NCI-H2029 treated with DMSO at 0.1 percent for 48 hours (cell line): ENCODE measurements at places on chromosomes 12 and 14.

DNA sequence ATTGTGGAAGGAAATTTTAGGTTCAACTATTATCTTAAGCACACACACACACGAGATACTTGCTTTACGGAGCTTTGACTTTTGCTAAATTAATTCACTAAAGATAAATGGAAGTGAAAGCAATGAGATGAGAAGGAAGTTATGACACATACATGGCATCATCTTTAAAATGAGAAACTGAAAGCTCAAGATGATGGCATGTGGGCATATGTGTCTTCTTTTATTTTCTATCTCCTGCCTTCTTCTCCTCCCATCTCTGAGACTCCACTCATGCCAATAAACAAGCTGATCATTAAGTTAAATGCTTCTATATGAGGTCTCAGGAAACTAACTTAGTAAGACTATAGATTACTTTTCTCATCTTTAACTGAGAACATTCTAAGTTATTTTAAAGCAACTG lies 216.7 kb downstream of the MED13L start:
- no peak for DNase-seq

DNA sequence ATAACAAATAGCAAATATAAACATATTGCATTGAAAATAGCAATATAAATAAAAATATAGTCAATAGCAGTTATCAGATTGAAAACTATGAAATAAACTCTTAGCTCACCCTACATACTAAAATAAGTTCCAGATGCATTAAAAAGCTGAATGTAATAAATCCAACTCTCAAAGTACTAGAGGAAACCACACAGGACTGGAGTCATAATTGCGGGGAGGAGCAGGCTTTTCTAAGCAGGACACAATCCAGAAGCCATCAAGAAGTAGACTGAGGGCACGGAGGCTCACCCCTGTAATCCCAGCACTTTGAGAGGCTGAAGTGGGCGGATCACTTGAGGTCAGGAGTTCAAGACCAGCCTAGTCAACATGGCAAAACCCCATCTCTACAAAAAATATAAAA lies 22.2 kb downstream of the GSC start:
- DNase-seq: no peak

DNA sequence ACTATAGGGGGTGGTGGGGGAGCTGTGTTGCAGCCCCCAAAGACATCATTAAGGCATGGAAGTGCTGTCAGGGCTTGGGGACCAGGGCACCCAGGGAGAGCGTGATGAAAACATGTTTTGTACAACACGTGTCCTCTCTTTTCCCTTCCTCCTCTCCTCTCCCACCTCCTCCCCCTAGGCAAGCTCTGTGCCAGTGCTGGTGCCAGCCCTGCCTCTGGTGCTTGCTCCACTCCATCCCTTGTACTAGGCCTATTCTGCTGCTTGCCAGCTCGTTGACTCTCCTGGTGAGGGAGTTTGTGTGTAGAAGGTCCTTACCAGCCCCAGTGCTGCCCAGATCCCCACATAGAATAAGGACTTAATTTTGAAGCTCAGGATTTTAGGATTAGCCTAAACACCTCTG lies 3.2 kb upstream of the RARG start:
- no peak for DNase-seq

GRCh38 chr14:37776791-37777499 lies 181.5 kb downstream of the TTC6 start:
- no peak for DNase-seq

DNA sequence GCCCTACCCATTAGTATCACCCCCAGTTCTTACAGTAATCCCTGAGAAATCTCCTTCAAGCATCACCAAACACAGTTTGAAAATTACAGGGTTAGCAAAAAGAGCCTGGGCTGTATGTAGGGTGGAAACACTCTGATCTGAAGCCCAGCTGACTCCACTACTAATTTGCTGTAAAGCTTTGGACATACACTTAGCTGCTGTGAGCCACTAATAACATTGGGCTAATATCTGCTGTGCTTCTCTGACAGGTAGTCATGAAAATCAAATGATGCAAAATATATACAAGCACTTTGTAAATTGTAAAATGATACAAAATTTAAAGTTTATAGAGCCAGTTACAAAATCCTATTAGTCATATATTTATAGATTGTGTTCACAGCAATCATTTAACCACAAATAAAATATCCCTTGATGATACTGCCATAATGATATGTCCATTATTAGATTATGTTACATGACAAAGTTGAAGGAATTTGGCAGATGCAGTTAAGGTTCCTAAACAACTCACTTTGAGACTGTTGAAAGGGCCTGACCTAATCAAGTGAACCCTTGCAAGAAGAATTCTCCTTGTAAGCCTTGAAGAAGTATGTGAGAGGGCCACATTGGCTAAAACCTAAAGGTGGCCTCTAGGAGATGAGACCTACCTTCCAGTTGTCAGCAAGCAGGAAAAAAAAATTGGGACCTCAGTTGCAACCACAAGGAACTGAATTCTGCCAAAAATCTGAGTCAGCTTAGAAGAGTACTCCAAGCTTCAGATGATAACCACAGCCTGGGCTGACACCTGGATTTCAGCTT lies 19.0 kb downstream of the TWF1 start:
- no peak for DNase-seq

GRCh38 chr14:54807428-54807827 lies 95.2 kb downstream of the GCH1 start:
- no peak for DNase-seq

DNA sequence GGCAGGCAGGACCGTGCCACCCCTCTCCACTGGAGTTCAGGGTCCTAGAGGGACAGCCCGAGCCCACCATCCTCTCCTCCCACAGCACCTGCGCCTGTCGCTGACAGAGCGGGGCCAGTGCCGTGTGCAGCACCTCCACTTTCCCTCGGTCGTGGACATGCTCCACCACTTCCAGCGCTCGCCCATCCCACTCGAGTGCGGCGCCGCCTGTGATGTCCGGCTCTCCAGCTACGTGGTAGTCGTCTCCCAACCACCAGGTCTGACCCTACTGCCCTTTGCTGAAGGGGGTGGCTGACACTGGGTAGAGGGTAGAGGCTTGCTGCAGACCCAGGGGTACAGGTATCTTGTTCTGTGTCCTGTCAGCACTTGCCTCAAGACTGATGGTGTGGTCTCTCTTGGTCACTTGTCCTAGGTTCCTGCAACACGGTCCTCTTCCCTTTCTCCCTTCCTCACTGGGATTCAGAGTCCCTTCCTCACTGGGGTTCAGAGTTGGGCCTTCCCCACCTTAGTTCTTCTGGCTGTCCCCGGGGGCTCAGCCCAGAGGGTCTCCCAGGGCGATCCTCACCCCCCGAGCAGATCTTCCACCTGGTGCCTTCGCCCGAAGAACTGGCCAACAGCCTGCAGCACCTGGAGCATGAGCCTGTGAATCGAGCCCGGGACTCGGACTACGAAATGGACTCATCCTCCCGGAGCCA lies 42.0 kb downstream of the SH2B3 start:
- DNase-seq: no peak

DNA sequence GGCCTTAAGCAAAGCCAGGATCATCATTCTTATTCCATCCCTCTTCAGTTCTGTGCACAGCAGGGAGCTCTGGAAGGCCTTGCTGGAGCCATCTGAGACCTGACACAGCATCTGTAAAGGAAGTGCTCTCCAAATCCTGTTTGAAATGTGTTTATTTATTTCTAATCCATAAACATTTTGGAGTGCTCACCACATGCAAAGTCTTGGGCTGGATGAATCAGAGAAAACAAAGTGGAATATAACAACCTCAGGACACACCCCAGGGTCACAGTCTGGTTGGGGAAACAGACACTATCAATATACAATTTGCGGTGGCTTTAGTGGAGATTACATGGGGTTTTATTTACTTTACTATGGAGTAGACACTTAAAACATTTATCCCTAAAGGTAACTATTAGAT lies 54.3 kb downstream of the BMP4 start:
- DNase-seq: no peak

- DNase-seq: peak; percentile 72
These were observed 91.7 kb downstream of the MYRFL start for GRCh38 chr12:69916544-69917235.

DNA sequence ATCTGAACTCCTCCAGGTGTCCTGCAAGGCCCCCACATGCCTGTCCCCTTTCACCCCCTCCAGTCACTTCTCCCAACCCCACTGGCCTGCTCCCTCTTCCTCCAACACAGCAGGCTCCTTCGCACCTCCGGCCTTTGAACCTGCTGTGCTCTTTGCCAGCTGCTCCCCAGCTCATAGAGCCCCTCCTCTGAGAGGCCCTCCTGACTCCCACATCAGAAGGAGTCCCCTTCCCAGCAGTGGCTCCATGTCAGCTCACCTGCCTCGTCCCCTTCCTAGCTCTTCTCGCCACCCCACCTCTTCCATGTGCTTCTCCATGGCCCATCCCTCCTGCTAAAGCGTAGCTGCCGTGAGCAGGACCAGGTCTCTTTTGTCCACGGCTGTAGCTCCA lies 22.1 kb downstream of the SCARB1 start:
- no peak for DNase-seq

- no peak for DNase-seq
These were observed 14.0 kb downstream of the MMP17 start for GRCh38 chr12:131842169-131842568.

GRCh38 chr12:65121956-65122469 lies 908 bp upstream of the WIF1 start:
- DNase-seq: no peak

DNA sequence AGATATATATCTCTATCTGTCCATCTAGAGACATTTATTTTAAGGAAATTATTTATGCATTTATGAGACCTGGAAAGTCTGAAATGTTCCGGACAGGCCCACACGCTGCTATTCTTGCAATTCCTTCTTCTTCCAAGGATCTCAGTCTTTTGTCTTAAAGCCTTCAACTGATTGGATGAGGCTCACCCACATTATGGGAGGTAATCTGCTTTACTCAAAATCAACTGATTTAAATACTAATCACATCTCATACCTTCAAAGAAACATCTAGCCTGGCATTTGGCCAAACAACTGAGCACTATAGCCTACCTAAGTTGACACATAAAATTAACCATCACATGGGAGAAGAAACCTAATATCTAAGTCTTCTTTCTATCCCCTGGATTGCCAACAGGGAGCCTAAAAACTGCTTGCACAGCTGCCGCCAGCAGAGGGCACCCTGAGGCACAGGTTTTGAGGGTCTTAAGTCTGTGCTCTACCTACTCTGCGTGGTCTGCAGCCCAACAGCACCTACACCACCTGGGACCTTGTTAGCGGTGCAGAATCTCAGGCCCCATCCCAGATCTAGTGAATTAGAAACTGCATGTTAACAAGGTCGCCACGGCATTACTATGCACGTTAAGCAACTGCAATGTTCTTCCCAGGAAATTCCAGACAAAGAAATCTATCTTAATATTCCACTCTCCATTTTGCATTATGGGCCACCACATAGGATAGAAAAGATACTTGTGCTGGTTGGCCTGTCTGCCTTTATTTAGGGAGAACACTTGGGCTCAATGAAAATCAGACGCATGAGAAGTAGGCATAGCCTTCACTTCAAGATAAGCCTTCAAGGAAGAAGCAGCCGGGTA lies 249.7 kb downstream of the FOXG1 start:
- no peak for DNase-seq

DNA sequence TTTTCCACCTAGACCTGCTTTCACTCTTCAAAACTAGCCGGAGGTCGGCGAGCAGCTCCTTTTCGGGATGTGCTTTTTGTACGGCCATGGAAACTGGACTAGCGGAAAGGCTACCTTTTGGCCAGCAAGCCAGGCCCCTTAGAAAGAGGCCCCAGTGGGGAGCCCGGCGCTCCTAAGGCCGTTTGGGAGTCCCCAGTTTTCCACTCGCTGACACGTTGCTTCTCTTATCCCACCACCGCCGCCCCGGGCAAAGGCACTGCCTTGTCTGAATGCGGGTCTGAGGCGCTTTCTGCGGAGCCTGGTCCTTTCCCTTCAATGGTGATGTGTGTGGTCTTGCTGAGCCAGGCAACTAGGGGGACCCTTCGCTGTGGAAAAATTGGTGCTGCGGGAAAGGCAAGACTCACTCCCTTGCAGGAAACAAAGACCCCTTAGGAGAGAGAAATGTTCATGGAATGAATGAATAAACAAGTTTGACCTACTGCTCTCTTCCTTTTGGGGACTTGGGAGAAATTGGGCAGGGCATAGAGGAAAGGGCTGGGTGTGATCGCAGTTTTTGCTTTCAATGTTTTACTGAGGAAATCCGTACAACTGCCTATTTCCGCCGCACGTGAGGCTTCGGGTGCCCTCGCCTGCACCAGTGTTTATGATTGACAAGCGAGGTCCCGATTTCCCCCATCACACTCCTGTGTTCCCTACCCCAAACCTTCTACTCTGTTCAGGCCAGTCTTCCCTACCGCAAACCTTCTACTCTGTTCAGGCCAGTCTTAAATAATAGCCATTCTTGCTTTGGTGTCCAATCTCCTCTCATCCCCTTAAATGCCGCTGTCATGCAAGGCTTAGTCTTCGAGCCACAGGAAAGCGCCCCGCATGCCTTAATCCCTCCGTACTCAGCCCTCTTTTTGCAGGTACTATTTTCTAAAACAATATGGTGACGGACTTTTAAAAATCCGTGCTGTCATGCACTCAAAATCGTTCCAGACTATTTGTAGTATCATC lies 1.0 kb upstream of the SLC38A2 start:
- no peak for DNase-seq

DNA sequence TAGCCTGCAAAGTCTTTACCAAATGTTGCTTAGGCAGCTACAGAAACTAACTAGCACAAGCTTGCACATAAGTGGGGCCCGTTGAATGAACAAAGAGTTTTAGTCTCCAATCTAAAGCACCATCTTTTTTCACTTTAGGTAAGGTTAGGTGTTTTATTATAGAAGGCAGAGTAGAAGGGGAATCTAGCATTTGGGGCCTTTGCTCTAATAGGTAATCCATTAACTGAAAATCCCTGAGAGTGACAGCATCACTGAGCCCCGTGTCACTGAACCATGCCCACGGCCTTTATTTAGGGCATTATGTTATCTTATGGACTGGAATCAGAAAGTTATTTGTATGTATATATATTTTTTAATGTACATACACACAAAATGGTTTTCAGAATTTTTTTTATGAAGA lies 25.1 kb downstream of the CPNE8 start:
- DNase-seq: no peak

DNA sequence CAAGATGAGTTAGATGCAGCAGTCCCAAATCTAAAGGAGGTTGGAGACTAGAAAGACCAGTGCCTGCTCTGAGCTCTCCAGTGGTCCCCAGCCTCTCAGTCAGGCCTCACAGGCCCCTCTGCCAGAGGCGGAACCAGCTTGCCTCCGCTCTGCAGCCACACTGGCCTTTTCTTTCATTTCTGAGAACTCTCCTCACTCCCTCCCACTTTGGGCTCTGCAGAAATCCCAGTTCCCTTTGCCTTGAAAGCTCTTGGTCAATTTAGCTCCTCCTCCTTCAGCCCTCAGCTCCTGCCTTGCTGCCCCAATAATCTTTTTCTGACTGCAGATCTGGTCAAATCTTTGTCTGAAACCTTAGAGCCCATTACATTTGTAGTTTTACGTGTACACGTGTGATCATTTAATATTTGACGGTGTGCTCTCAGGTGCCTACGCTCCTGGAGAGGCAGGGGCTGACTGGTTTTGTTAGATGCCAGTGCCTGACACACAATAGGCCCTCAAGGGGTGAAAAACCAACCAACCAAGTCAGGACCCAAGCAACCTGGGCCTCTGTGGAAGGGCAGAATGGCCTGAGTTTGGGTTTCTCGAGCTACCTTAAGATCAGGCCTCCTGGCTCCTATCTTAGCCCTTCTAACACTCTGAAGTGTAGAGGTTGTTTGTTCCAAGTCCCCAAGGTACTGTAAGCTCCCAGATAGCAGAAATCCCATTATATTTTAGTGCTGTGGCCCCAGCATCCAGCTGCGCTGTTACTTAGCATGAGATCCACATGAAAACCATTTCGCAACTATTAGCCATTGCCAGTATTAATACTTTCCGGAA lies 1.1 kb upstream of the NUDT4 start:
- no peak for DNase-seq
